Osteocyte (in vitro differentiated cells): ENCODE measurements at places on chromosomes 1 and 21. TPM values are rescaled to one million over a fixed set of nuclear protein-coding genes. Genes with fewer than 3 reads are reported as not detected.
A peak's percentile ranks its signal among the peaks of the same experiment; 100 is the strongest.

ZYG11B gene
- 34.3 and 37.1 TPM in 2 replicates for total RNA-seq

TMEM269 gene
- total RNA-seq, result 0.21 and 0.67 TPM in 2 replicates

GRCh38 chr1:3530926-3531818 is 76.7 kb downstream of the ARHGEF16 start:
- H3K27me3 ChIP-seq, result no peaks in the 10 kb centered on the region
- DNase-seq, result no peak
- H3K36me3 ChIP-seq, result peaks cover 4% of the 10 kb centered on the region
- peak overlapping the region; percentile 79 for H3K4me3 ChIP-seq
- H3K4me1 ChIP-seq, result peaks cover 39% of the 10 kb centered on the region
- peak overlapping the region; percentile 72 for H3K27ac ChIP-seq

DNA sequence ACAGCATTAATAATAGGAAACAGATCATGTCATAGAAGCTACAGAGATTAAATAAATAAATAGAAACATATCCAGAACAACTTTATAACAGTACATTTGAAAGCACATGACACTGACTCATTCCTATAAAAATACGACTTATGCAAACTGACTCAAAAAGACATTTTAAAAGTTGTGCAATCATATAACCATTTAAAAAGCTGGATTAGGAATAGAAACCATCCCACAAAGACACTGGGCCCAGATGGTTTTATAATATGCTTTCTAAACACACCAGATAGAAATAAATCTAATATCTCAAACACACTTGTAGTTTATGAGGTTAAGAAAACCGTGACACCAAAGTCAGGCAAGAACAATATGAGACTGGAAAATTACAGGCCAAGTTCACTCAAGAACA is 47.6 kb downstream of the MATN1 start:
- peaks cover 5% of the 10 kb centered on the region for H3K4me1 ChIP-seq
- no peaks in the 10 kb centered on the region for H3K36me3 ChIP-seq
- peak overlapping the region; percentile 43 for H3K27ac ChIP-seq
- peaks cover 11% of the 10 kb centered on the region for H3K27me3 ChIP-seq

DNA sequence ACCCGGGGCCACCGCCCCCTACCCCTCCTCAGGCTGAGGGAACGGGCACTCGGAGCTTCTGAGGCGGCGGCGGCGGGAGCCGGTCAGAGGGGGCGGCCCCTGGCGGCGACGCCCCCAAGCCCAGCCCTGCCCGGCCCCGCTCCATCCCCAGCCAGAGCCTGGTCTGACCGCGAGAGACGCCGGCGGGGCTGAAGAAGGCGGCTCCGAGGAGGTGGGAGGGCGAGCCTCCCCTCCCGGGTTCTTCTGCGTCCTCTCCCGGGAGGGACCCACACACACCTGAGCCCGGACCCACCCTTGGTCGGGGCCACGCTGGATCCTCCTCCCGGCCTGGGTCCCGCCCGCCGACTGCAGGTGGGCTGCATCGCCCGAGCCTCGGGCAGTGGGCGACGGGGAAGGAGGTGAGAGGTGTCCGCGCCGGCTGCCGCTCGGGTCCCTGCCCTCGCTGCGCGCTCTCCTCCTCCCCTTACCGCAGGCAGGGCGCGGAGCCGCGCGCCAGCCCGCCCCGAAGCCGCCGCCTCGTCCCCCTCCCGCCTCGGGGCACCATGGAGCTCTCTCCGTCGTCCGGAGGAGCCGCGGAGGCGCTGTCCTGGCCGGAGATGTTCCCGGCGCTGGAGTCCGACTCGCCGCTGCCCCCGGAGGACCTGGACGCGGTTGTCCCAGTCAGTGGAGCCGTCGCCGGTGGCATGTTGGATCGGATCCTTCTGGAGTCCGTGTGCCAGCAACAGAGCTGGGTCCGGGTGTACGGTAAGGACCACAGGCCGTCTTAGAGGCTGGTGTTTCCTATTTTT is at the start of gene RASAL2:
RASAL2 (plus strand) TSS at position 154 of the 788 bp plus-strand sequence; CDS start at position 543, 389 bp downstream.
- no peaks in the 10 kb centered on the region for H3K36me3 ChIP-seq
- H3K27me3 ChIP-seq, result no peaks in the 10 kb centered on the region
- peak; percentile 93 for DNase-seq
- H3K4me1 ChIP-seq, result peaks cover 64% of the 10 kb centered on the region
- H3K27ac ChIP-seq, result peak within 1 kb of the TSS; percentile 93

DNA sequence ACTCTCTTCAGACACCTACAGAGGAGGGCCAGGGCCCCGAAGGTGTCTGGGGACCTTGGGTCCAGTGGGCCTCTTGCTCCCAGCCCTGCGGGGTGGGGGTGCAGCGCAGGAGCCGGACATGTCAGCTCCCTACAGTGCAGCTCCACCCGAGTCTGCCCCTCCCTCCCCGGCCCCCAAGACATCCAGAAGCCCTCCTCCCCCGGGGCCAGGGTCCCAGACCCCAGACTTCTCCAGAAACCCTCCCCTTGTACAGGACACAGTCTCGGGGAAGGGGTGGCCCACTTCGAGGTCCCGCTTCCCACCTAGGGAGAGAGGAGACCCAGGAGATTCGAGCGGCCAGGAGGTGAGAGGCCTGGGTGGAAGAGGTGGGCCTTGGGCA is 3.7 kb downstream of the ADAMTSL4 start:
- peaks cover 2% of the 10 kb centered on the region for H3K36me3 ChIP-seq
- peaks cover 29% of the 10 kb centered on the region for H3K4me1 ChIP-seq
- H3K27ac ChIP-seq, result peak overlapping the region; percentile 67
- H3K27me3 ChIP-seq, result no peaks in the 10 kb centered on the region
